ENCODE measurements at places on chromosomes 4 and X. TPM values are rescaled to one million over a fixed set of nuclear protein-coding genes. Genes with fewer than 3 reads are reported as not detected.

The RBM47 gene
- 40.2 TPM for total RNA-seq

The PNMA6A gene
- 2.9 TPM for total RNA-seq

The POU3F4 gene
- not detected for total RNA-seq

The USP51 gene
- total RNA-seq = 0.67 TPM

The GPR50 gene
- total RNA-seq = not detected

The ARAP2 gene
- total RNA-seq = 7.9 TPM

The PDCL2 gene
- total RNA-seq = not detected

The PDGFRA gene
- total RNA-seq = 0.05 TPM

The SLITRK4 gene
- total RNA-seq = 95.2 TPM

The TCEAL2 gene
- not detected for total RNA-seq

The RPA4 gene
- total RNA-seq = 0.67 TPM

The PKD2 gene
- 12.7 TPM for total RNA-seq

The MAGEC1 gene
- total RNA-seq = not detected

The CSN3 gene
- not detected for total RNA-seq

The TRIM61 gene
- not detected for total RNA-seq

The MAGEA12 gene
- not detected for total RNA-seq

The GSX2 gene
- not detected for total RNA-seq

The DTHD1 gene
- total RNA-seq = not detected

The ATP7A gene
- 9.4 TPM for total RNA-seq

The COL25A1 gene
- not detected for total RNA-seq

The F8A3 gene
- 1.0 TPM for total RNA-seq

Data from NCI-H460 (cell line).